ENCODE measurements at places on chromosomes 12 and 14.
A peak's percentile ranks its signal among the peaks of the same experiment; 100 is the strongest.

DNA sequence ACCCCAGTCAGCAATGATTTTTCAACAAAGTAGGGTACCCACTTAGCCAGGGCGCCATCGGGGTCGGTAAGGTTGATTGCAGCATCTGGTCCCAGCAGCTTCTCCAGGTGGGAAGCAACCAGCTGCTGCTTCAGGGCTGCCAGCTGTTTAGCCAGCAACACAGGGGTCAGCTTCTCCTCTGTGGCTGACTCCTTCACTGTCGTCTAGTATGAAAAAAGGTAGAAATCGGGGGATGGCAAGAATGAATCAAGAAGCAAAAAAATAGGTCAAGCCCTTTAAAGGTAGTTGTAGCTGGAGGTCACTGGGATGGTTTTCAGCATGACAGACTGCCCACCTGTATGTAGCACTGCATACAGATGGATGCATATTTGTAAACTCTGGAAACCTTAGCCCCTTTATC lies 11.6 kb downstream of the MBD6 start:
- DNase-seq: no peak

GRCh38 chr14:48686650-48687049 lies 899.5 kb downstream of the RPS29 start:
- DNase-seq: no peak

- DNase-seq: no peak
These were observed 84.5 kb downstream of the TAOK3 start for GRCh38 chr12:118288174-118288573.

- DNase-seq: no peak
These were observed 638 bp downstream of the LAG3 start for GRCh38 chr12:6772726-6773589.

- DNase-seq: no peak
These were observed 1.6 kb downstream of the TXNDC16 start for GRCh38 chr14:52550661-52551060.

DNA sequence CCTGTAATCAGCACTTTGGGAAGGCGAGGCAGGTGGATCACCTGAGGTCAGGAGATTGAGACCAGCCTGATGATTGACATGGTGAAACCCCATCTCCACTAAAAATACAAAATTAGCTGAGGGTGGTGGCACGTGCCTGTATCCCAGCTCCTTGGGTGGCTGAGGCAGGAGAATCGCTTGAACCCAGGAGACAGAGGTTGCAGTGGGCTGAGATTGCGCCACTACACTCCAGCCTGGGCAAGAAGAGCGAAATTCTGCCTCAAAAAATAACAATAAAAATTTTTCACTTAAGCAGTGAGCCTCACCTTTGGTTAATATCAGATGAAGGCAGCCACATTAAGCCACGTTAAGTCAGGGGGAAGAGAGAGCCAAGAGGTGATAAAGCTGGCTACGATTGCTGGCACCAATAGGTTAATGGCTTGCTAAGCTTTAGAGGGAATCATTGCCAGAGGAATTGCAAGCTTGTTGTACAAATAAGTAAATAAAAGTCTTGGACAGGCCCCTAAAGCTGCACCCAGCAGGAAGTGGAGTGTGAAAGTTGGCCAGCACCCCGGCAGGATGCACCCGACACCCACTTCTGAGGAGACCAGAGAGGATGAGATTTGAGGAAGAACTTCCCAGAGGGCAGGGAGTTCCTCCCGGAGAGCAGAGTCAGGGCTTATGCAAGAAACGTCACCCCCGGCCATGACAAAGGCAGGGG lies 41.3 kb upstream of the TESC start:
- DNase-seq: no peak

DNA sequence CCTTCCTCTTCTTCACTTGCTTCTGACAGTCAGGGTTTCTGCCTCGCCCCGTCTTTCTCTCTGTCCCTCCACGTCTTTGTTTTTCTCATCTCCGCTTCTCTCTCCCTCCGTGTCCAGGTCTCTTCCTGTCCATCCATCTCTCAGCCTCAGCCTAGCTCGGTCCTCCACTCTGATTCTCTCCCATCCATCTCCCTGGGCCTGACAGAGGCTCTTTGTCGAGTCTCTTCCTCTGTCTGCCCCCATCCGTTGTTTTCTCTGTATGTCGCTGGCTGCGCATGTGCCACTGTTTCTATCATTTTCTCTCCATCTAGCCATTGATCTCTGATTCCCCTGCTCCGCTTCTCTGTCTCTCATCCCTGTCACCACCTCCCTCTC lies 328.9 kb upstream of the TBX3 start:
- no peak for DNase-seq

- no peak for DNase-seq
These were observed 60.0 kb downstream of the AACS start for GRCh38 chr12:125125271-125125670.

DNA sequence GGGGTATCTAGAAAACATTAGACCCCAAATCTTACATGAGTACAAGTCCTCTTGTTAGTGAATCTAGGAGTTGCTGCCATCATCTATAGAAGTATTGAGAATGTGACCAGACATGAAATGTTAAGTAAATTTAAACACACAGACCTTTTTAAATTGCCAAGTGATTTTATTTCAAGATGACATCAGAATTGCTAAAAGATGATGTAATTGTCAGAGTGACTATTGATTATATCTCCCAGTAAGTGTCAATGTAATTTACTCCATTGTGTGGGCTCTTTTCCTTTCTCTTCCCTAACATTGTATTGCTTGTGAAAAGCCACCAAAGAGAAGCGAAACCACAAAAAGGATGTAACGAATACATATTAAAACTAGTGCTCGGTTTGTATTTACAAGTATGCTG lies 16.8 kb downstream of the ADAM21 start:
- no peak for DNase-seq

DNA sequence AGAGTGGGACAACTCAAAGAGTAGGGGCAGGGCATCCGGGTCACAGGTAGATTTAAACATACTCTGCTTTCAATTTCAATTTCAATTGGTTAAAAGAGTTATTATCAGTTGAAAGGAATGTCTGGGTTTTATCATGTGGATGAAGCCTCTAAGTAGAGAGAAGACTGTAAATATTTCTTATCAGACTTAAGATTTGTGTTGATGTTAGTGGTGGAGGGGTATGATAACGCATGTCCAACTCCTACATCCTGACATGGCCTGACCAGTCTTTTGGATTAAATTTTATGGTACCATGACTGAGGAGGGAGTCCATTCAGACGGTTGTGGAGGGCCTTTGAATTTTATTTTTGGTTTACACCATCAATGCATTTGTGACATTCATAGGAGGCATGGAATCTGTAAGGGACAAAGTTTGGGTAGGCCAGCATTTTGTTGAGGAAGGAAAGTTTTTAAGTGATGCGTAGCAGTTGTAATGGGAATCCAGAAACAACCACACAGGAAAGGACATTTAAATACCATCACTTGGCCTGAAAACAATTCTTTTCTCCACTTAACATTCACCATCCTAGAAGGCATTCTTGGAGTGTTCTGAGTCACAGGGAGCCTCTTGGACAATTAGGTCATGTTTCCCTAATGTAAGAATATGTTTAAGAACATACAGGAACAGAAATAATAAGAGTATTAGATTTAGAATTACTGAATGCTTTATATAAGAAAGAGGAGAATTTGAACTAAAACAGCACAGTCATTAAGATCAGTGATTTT lies 371.9 kb downstream of the ATP23 start:
- peak; percentile 48 for DNase-seq

GRCh38 chr12:74538491-74539258 lies 1.0 kb downstream of the ATXN7L3B start:
- DNase-seq: no peak

- DNase-seq: no peak
These were observed 12.2 kb downstream of the RAD9B start for GRCh38 chr12:110514363-110514762.

DNA sequence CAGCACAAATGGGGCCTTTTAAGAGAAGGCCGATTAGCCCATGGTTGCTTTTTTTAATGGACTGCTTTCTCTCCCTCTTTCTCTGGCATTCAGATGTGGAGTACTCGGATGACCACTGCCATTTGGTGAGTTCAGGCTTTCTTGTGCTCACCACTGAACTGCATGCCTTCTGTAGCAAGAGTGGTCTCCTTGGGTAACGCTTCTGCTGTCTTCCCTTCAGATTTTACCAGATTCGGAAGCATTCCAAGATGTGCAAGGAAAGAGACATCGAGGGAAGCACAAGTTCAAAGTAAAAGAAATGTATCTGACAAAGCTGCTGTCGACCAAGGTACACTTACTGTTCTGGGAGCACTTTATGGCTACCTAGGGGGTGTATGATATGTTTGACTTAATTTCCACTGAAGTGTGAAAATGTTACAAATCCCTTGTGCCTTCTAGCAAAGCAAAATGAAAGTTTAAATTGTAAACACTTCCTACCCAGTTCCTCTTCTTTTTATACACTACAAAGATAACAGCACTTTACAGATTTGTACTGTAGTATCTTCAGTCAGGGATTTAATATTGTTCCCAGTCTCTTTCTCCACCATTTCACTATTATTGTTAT lies 148.8 kb downstream of the PLXNC1 start:
- no peak for DNase-seq

GRCh38 chr12:131598717-131599116 lies 112.2 kb upstream of the SFSWAP start:
- no peak for DNase-seq

GRCh38 chr12:65946821-65947220 lies 122.5 kb downstream of the HMGA2 start:
- DNase-seq: no peak

DNA sequence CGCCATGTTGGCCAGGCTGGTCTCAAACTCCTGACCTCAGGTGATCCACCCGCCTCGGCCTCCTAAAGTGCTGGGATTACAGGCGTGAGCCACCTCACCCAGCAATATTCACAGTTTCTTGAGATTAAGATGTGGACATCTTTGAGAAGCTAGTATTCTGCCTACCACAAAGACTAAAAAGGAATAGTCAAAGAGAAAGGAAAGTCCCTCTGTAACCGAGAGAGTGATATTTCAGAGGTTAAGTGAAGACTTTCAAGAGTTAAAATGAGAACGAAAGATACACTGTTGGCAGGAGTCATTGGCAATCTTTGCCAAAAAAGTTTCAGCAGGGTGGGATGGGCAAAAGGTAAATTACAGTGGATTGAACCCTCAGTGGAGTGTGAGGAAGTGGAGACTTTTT lies 15.6 kb downstream of the DGKA start:
- DNase-seq: no peak

DNA sequence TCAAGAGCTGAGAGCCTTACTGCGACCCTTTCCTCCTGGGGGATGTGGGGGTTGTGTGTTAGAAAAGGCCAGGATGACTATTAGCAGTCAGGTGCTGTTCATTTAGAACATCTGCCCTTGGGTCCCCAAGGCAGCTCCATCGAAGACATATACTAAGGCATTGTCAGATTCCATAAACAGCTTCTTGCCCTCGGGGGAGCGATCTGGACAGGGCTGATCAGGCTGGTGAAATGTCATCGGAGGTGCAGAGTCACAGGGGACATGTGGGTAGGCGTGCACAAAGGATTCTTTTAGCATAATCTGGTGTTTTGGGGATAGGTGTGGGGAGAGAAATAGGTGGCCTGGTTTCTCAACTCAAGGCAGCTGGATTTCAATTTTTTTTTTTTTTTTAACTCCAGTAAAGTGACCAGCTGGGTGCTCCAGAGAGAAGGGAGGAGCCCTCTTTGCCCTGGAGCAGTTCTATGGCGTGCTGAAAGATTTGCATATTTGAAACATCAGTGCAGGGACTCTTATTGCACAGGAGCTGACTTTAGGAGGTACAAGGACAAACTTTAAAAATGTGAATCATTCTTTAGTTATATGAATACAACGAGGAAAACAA lies 160.1 kb downstream of the SUDS3 start:
- DNase-seq: no peak

DNA sequence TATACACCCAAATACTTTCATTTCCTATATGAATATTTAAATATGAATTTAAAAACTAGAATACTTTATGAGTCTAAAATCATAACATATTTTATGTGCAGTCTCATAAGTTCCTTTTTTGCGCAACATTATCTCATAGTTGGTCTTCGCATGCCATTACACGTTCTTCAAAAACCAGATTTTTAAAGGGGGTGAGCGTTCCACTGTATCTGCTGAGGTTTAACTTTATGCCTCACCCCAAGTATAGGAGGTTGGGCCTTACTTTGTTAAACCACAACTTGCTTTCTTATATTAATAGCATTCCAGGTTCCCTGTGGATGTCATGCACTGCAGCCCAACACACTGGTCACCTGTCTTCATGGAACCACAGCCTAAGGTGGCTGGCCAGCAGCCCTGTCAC lies 118.6 kb downstream of the APAF1 start:
- no peak for DNase-seq

- DNase-seq: no peak
These were observed 29.9 kb upstream of the MYBPC1 start for GRCh38 chr12:101564912-101565311.

DNA sequence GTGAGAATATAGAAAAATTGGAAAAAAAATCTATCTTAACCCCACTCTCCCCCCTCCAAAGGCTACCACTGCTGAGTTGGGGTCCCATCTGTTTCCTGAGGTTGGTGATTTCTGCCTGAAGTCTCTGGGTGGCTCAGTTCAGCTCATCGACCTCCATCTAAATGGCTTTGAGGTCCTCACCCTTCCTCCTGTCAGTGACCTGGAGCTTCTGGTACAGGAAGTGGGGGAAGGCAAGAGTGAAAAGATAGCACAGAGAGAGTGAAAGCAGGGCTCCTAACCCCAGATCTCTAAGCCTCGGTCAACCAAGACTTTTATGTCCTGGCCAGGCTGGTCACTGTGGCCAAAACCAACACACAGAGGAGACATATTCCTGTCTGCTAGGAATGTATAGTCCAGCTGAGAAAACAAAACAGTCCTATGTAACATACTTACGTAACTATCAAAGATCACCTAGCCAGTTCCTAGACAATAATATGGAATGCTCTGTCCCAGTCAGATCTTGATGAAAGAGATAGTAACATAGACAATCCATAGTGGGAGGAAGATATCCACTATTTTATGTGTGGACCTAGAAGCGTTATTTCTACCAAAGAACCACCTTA lies 12.3 kb upstream of the KRT73 start:
- no peak for DNase-seq

DNA sequence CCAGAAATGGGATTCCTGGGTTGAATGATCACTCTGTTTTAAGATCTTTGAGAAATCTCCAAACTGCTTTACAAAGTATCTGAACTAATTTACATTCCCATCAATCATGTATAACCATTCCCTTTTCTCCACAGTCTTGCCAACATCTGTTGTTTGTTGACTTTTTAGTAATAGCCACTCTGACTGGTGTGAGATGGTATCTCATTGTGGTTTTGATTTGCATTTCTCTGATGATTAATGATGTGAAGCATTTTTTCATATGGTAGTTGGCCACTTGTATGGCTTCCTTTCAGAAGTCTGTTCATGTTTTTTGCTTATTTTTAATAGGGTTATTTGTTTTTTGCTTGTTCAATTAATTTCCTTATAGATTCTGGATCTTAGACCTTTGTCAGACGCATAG lies 211.8 kb upstream of the AVPR1A start:
- no peak for DNase-seq

GRCh38 chr12:32478858-32479725 lies 79.7 kb downstream of the FGD4 start:
- DNase-seq: no peak

DNA sequence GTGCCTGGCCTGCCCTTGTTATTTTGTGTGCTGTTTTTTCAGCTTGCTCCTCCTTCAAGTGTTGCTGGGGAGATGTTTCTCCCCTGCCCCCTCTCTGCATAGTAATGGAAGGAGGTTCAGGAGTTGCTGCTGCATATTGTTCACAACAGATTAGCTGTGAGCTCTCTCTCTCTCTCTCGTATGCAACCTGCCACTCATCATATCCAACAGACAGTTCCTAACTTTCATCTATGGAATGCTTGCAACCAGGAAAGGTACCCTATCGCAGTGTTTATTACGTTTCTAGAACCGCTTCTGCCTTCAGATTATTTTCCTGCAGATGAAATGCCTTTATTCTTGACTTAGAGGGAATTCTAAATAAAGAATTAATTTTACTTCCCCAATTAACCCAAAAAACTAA lies 372.9 kb downstream of the RMST start:
- DNase-seq: no peak
